Fibroblast of skin of left biceps (primary cell): ENCODE measurements at places on chromosomes 3 and 15.

DNA sequence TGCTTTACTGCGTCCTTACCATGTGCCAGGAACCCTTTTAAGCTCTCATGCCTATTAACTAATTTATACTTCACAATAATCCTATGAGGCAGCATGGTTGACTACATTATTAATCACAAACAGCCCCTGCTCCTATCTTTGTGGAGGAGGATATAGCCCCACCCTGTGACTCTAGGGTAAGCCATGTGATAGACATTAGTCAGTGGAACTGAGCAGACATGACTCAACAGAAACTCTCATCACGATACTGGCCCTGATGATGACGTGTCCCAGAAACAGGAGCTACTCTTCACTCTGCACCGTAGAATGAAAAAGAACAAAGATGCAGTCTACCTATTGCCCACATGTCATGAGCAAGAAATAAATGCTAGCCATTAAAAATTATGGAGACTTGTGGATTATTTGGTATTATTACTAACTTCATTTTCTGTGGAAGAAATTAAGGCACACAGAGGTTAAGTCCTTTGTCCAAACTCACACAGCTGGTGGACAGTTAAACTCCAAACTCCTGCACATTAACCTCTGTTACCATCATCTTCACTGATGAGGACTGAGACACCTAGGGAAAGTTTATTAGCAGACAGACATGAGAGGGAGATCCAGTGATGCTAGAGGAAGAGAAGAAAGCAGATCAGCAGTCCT, 51.2 kb downstream of the CFAP20DC start:
- DNase-seq = peak; percentile 76

GRCh38 chr3:129432036-129432435, 3.6 kb upstream of the EFCAB12 start:
- DNase-seq = no peak

DNA sequence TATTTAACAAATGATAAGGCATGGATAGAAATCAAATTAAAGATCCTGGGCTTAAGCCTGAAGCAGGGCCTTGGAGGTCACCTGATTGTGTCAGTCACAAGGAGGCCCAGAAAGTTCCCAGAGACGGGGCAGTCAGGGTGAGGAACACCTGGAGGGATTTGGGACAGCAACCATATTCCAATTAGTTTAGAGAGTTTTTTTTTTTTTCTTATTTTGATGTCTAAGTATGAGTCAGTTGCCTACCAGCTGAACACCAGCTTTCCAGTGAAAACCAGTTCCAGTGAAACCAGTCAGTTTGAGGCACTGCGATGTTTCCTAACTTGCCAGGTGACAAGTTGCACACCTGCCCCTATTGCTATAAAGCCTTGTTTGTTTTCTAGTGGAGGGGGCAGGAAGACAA, 350.7 kb upstream of the AZI2 start:
- no peak for DNase-seq

- DNase-seq = no peak
Measured at GRCh38 chr15:98884894-98885293, 122.7 kb downstream of the PGPEP1L start.

- no peak for DNase-seq
Measured at GRCh38 chr15:39890621-39891020, 29.4 kb downstream of the GPR176 start.

GRCh38 chr3:4721511-4721911, 228.4 kb downstream of the ITPR1 start:
- peak; percentile 81 for DNase-seq

- DNase-seq = no peak
Measured at GRCh38 chr15:39685999-39686613, 96.5 kb downstream of the FSIP1 start.

DNA sequence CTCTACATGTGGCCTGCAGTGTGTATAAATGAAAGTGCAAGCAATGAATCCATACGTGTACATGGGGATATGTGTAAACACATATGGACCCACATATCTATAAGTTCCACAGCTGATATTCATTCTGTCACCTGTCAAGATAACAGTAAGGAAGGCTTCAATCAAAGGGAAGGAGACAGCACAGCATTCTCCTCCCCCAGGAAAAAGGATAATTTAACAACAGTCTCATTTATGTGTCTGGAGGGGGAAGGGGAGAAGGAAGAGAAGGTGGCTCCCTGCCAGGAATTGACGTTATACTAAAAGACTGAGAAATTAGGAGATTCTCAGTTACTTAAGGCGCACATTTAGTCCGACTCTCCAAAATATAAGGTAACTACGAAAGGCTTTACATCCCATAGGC, 345.9 kb downstream of the FOXP1 start:
- DNase-seq = no peak

GRCh38 chr3:4852780-4853748, 126.2 kb upstream of the BHLHE40 start:
- DNase-seq = no peak

DNA sequence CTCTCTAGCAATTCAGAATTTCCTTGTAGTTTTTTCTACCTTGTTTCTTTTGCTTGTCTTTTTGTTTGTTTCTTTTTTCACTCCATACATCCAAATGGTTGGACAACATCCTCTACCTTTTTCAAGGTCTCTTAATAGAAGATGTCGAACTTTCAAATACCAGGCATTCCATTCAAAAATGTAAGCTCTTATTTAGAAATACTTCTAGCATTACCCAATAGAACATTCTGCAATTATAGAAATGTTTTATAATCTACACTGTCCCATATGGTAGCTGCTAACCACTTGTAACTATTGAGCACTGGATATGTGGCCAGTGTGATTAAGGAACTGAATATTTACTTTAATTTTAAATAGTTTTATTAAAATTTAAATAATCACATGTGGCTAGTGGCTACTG, 196.2 kb upstream of the MRPL3 start:
- DNase-seq = peak; percentile 40

GRCh38 chr3:112860898-112861297, 14.2 kb upstream of the CD200R1L start:
- no peak for DNase-seq

- peak; percentile 6 for DNase-seq
Measured at GRCh38 chr3:182117583-182117982, 405.9 kb downstream of the SOX2 start.

DNA sequence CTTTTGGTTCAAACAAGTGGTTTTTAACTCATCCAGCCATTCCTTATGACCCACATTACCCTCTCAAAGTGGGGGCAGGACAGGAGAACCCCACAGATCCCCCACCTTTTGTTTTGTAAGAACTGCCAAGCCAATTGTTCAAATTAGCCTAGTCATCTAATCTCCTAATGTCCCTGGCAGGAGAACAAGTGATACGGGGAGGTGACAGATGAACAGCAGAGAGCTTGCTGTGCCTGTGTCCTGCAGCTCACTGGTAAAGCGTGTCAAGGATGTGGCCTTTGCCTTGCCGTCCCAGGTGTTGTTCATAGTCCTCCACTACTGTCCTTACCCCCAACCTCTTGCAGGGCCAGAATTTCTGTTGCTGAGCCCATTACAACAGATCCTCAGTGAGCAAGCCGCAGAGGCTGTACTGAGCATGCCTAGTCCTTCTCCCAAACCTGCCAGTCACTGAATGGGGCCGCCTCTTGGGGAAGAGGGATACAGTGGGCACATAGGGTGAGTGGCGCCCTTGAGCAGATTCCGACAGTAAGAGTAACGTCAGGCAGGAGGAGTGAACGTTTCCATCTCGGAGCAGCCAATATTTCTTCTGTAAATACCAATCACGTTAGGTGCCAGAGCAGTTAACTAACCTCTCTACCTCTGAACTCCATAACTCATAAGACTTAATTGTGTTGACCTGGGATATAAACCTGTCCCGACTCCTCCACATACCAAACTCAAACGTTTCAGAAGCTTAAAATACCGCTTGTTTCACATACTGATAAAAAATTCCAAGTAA, 87.4 kb downstream of the ITPR1 start:
- DNase-seq = no peak

DNA sequence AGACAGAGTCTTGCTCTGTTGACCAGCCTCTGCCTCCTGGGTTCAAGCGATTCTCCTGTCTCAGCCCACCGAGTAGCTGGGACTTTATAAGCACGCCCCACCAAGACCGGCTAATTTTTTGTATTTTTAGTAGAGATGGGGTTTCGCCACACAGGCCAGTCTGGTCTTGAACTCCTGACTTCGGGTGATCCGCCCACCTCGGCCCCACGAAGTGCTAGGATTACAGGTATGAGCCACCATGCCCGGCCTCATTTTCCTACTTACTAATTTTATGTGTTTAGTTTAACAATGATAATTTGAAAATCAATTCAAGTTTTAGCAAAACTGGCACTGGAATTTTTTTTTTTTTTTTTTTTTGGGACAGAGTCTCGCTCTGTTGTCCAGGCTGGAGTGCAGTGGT, 336.5 kb downstream of the LPP start:
- no peak for DNase-seq

- no peak for DNase-seq
Measured at GRCh38 chr15:34126522-34126921, 24.6 kb downstream of the PGBD4 start.

- no peak for DNase-seq
Measured at GRCh38 chr3:141764986-141765385, 1.8 kb downstream of the GRK7 start.

DNA sequence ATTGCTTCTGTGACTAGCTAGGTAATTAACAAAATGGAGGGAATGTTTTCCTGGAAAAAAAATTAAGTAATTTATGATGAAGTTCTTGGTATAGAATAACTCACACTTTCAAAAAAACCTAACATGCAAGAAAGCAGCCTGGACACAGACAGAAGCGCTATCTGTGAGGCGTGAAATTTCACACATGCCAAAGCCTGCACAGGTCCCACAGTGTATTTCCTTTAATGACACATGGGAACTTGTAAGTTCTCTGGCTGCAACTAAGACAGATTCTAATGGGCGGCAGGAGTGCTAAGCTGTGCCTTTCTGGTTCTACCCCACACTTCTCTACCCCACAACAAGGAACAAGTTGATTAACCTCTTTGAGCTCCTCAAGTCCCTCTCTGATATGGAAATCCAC, 84.9 kb upstream of the NEO1 start:
- DNase-seq = no peak

DNA sequence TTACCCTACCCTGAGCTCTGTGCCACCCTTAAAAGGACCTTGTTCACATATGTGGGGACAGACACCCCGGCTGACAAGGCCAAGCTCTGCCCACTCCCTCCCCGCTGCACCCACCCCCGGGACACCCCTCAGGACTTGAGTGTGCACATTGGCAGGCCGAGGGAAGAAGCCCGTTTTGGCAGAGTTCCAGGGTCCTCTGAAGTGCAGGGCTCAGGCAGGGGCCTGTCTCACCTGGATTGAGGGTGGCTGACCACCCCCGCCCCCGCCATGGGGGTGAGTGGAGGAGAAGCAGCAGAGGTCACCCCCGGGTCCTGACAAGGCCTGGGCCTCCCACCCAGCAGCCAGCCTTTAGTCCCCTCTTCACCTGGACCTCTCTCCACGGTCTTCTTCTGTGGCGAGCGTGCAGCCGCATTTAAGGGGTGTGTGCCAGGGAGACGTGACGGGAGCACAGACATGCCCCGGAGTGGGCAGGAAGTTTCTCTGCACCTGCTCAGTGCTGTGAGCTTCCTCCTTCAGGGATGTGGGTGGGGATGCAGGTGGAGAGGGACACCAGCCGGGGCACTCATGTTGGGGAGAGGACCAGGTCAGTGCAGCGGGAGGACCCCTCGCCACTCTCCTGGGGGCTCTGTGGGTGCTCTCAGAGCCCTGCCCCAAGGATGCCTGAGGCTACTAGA, 50.7 kb downstream of the LINGO1 start:
- DNase-seq = no peak

GRCh38 chr3:58217209-58217811, 6.5 kb upstream of the DNASE1L3 start:
- no peak for DNase-seq

GRCh38 chr15:89654847-89655805, at the start of gene KIF7:
KIF7 (minus strand) TSS chr15:89655467; CDS start chr15:89652930, 2,537 bp downstream.
- DNase-seq = peak; percentile 28

- DNase-seq = no peak
Measured at GRCh38 chr15:25829073-25829472, 34.1 kb downstream of the ATP10A start.

DNA sequence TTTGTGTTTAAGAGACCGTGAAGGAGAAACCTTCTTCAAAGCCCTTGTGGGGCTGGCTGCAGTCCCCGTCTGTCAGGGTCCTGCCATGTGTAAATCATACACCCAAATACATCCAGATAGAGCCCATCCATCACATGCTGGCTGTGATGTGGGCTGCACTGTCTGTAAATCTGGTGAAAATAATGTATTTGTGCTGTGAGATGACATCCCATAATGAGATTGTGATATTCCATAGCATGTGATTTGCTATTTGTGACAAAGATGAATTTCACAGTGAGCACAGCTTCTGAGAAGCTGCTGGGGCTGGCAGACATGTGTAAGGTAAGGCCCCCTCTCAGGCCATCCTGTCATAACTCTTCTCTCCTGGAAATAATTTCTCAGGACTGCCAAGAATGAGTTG, 114.3 kb upstream of the MB21D2 start:
- no peak for DNase-seq

DNA sequence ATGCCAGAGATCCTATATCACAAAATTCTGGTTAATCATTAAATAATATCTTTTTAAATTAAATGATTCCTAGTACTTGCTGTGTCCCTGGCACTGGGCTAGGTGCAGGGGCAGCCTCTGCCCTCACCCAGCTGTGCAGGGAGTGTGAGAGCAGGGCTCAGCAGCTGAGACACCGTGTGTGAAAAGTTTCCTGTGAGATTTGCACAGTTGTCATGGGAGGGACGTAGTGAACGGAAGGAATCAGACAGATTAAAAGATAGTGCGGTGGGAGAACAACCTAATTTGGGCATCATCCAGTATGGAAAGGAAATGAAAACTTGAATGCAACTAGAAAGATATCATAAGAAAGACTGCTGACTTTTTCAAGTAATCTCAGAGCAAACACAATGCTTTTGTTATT, 204.1 kb downstream of the SSR3 start:
- no peak for DNase-seq

DNA sequence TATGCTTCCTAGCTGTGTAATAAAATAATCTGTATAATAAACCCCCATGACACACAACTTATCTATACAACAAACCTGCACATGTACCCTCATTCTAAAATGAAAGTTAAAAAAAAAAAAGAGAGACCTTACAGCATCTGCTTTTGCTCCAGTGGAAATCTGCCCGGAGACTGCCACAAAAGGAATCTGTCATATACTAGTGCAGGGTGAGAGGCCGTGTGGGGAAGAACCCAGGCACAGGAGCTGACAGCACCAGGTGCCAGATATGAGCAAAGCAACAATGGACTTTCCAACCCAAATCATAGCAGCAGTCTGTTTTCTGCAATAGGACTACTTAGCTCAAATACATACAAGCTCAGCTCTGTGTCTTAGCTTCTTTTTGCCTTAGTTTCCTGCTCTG, 346.5 kb downstream of the ROBO1 start:
- DNase-seq = no peak

GRCh38 chr3:69231929-69232440, 109.6 kb upstream of the LMOD3 start:
- DNase-seq = no peak

DNA sequence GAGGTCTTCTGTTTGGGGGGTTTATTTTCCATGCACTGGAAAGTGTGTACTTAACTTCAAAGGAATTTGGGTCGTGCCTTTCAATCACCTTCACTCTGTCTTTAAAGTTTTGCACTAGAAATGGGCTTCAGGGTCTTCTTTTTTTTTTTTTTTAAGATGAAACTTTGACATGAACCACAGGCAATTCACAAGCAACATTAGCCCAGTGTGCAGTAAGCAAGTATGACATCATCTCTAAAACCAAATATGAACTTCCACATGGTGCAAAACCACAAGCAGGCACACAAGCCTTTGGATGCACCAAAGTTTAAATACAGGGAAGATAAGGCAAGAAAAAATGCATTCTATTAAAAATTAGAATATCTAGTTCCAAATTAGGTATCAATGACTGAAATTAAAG, 381.9 kb downstream of the ERC2 start:
- peak; percentile 70 for DNase-seq
